ENCODE measurements at places on chromosomes 5 and 9.
A peak's percentile ranks its signal among the peaks of the same experiment; 100 is the strongest.

- no peak for DNase-seq
Measured at GRCh38 chr9:20065796-20066700, 277.2 kb upstream of the SLC24A2 start.

DNA sequence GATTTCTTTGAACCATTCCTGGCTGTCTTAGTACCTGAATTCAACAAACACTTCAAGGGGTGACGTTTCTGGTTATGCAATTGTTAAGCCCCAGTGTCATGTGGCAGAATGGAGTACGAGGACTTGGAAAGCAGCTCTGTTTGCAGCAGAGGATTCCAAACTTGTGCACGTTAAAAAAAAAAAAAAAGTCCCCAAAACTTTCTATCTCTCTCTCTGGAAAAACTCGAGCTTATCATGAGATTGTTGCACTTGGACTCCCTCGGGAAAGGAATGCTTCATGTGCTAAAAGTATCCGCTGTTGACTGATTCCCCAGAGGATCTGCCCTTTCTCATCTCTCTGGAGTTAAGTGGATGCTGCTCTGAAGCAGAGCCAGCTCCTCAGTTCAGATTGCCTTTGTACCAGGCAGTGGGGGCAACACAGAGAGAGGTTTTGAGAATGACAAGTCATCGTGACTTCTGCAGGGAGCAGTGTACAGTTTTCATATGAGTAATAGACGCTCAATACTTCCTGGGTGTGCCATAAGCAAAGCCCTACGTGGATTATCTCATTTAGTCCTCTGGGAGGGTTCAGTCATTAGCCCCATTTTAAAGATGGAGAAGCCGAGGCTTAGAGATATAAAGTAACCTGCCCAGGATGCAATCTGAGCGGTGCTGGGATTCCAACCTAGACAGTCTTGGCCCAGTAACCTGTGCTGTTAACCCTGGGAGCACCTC lies 28.1 kb downstream of the TMOD1 start:
- no peak for DNase-seq

GRCh38 chr9:116504893-116505480 lies 182.1 kb upstream of the TRIM32 start:
- no peak for DNase-seq

DNA sequence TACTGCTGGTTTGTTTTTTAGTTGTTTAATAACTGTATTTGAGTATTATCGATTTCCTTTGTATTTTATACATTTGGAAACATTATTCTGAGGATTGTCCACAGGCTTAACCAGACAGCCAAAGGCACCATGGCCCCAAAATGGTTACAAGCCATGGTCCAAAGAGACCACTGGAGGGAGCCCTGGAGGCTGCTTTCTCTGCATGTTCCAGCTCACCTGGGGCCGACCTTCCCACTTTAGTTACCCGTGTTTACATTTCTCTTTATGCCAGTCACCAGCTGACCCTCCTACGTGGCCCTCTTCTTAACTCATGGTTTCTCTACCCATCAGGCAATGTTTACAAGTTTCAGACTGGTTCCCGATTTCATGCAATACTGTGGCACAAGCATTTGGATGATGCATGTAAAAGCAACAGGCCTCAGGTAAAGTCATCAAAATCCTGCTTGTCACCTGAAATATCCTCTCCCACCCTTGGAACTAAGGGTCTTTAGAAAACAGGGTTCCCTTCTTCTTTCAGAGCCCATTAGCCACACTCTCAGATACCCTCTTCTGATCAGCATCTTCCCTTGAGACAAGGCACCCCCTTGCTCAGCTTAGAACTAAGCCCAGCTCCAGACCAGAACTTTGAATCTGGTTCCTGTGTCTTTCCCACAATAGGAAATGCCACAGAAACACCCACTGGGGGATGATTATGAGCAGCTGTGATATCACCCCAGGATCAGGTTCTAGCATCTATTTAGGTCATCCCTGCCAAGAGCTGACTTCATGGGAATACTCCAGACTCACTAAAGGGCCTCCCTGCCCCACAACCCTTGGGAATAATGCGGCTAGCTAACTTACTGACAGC lies 49.9 kb upstream of the GARNL3 start:
- peak; percentile 78 for DNase-seq

- DNase-seq: no peak
Measured at GRCh38 chr9:32340361-32340760, 44.1 kb upstream of the ACO1 start.

- DNase-seq: no peak
Measured at GRCh38 chr5:89457411-89458331, 574.7 kb upstream of the MEF2C start.

- no peak for DNase-seq
Measured at GRCh38 chr5:111703662-111704061, 53.3 kb downstream of the NREP start.

DNA sequence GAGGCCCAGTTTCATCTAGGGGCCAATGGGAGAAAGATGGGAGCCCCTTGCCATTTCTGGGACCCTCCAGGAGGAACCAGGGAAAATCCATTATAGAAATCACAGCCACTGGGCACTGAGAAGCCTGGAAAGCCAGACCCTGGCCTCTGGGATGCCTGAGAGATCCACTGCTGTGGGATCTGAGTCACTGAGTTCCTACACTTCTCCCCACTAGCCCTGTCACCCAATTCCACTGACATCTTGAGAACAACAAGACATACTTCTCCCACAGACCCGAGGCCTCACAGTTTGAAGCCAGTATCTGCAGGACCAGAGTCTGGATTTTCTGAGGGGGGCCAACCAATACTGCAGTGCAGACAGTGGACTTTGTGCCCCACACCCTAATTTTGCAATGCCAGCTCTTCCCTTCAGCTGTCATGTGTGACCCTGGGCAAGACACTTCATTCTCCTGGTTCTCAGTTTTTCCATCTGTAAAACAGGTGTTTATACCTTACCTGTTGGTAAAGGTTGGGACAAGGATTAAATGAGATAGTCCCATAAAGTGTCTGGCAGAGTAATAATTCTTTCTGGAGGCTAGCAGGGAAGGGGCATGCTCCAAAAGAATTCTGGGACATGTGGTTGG lies 46.5 kb downstream of the CXXC5 start:
- DNase-seq: no peak

GRCh38 chr9:1303932-1304331 lies 253.8 kb downstream of the DMRT2 start:
- DNase-seq: no peak

DNA sequence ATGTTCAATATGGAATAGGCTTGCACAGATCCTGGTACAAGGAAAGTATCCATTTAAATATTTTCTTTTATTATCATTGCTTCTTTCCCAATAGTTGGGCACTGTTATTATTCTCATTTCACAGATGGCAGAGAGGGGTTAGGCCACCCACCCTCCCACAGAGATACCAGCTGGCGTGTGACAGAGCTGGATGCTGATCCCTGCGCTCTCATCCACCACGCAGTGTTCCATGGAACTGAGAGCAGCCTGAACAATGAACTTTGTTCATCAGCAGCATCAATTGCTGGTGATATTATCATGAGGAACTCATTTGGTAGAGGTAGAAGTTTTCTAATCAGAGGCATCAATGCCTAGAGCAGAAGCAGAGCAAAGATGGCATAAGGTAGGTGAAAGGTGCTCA lies 227.9 kb downstream of the ESM1 start:
- DNase-seq: no peak

DNA sequence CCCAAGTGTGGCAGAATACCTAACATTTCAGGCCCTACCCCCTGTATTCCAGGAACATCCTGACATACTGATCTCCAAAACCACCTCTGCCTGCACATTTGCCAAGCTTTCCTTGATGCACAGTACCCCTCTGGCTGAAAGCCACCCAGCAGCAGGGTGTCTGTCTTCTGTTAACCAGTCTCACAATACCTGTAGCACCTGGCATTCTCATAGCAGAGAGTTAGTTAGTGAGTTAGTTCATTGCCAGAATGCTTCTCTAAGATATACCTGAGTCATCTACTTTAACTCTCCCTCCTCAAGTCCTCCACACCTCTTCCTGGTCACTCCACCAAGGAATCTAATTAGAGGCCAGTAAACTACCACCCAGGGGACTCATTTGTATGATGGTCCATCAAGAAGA lies 46.1 kb upstream of the IL7R start:
- no peak for DNase-seq

- no peak for DNase-seq
Measured at GRCh38 chr5:140875085-140876065, at the start of gene PCDHA12. Gene PCDHA12, plus strand, starts transcription at chr5:140875308. Its CDS starts 165 bp downstream, at chr5:140875473.

GRCh38 chr5:38466424-38467189 lies 89.8 kb downstream of the LIFR start:
- DNase-seq: no peak

- no peak for DNase-seq
Measured at GRCh38 chr5:59356813-59357380, 536.6 kb downstream of the PDE4D start.

GRCh38 chr5:179472641-179473040 lies 77.7 kb upstream of the RUFY1 start:
- DNase-seq: no peak

DNA sequence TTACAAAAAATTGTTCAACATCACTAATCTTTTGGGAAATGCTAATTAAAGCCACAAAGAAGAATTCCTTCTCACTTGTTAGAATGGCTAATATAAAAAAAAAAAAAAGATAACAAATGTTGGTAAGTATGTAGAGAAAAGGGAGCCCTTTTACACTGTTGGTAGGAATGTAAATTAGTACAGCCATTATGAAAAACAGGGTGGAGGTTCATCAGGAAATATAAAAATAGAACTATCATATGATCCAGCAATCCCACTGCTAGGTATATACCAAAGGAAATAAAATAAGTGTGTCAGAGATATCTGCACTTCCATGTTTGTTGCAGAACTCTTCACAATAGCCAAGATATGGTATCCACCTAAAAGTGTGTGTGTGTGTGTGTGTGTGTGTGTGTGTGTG lies 83.5 kb upstream of the RGMB start:
- DNase-seq: no peak

DNA sequence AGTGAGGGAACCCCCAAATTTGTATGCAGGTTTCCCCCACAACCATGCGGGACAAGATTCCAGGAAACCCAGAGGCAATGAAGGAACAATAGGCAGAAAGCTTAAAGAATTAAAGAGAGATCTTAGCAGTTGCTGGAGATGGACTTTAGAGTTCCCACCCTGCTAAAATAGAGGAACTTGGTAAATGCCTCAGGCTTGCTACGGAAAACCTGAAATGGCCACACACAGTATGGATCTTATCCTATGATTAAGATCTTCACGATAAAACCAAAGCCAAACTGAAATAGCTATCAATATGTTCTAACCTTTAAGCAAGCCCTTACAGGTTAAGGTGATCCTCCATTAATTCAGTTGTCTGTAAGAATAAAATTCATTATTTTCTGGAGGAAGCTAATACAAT lies 148.3 kb downstream of the RANBP17 start:
- no peak for DNase-seq

DNA sequence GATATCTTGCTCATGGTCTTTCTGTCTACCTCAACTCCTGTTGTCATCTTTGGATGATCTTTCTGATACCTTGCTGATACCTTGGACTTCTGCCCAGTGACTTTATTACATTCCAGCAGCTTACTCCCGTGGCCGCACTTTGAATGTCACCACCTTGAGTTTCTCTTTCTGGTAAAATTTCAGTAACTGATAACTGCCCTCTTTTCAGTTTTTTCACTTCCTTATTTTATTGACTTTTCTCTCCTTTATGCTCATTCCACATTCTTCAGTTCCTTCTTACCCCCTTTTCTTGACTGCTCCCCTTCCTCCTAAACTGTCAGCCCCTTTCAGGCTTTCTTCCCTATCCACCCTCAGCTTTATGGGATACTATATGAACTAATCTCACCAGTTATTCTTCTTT lies 7.0 kb upstream of the FBXO4 start:
- DNase-seq: no peak

- DNase-seq: no peak
Measured at GRCh38 chr5:77463905-77464304, 28.2 kb downstream of the WDR41 start.

DNA sequence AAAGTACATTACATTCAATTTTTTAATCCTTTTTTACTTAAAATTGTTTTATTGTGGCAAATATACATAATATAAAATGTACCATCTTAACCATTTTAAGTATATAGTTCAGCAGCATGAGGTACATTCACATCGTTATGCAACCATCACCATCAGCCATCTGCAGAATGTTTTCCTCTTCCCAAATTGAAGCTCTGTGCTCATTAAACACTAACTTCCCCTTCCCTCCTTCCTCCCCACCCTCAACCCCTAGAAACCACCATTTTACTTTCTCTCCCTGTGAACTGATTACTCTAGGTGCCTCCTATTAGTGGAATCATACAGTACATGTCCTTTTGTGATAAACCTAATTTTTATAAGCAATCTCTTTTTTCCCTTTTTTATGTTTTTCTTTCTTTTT lies 15.6 kb downstream of the TEX53 start:
- DNase-seq: no peak

DNA sequence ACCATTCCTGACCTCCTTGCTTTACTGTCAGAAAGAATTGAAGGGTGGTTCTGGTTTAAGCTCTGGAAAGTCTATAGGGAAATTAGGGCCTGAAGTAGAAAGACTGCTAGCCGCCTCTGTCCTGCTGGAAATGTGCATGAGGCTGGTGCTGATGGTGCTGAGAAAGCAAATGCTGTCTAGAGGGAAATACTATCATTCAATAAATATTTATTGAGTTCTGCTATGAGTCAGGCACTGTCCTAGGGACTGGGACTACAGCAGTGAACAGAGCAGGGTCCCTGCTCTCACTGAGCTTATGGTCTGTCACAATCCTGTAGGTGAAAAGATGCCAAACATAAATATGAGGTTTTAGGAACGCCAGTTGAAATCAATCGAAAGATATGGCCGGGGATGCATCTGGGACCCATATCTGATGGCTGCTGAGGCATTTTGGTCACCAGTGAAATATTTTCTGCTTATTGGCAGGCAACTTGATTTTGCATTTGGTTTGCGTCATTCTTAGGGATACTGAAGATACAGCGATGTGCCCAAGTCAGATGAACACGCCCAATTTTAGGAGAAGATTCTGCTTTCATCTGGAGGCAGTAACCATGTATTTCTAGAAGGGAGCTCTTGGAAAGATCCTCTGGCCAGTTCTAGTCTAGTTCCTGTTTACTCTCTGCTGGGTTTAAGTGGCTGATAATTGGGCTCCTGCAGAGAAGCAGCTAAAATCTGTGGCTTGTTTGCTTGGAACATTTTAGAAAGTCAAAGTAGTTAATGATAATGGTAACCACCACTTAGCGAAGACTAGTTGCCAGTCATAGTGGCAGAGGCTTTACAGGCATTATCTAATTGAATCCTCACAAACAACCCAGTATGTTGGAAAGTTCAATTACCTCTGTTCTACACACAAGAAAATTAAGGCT lies 73.3 kb downstream of the INSYN2B start:
- no peak for DNase-seq

- no peak for DNase-seq
Measured at GRCh38 chr5:123181394-123181801, 92.4 kb downstream of the PRDM6 start.

DNA sequence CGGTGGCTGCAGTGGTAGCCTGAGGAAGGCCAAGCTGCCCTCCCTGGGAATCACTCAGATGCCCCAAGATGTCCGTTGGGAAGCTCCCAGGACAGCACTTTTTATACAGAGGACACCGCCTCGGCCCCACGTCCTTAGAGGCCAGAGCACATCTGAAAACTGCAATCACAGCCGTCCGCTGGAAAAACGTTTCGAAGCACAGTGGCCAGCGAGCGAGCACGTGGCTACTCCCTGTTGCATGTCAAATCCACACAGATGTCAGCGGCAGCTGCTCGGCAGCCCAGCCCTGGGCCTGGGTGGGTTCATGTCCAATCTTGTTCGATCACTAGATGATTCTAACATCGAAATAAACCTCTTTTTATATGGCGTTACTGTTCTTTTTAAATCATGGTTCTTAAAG lies 8.9 kb downstream of the PPP1R26 start:
- no peak for DNase-seq
